ENCODE measurements at places on chromosomes 12 and 14. TPM values are rescaled to one million over a fixed set of nuclear protein-coding genes. Genes with fewer than 3 reads are reported as not detected.

- peak overlapping the region; percentile 45 for H3K27ac ChIP-seq
- peak overlapping the region; percentile 29 for H3K4me3 ChIP-seq
- H3K36me3 ChIP-seq, result peaks cover 14% of the 10 kb centered on the region
- peak; percentile 56 for DNase-seq
Observed at GRCh38 chr14:60862283-60862682, 118.6 kb downstream of the TRMT5 start.

DNA sequence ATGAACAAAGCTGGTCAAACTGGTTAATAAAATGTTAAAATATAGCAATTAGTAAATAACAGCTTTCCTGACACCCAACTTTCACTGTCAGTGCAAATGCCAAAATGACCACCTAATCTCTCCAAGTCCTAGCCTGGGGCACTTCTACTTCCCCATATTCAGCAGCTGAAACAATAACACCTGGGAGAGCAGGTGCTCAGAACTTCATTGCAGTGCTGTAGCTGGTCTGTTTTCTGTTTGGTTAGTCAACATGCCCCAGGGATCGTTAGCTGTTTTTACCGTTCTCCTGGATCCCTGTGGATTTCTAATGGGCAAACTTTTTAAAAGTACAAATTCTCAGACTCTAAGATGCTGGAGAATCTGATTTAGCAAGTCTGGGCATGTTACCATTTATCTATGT, 759.7 kb downstream of the GALC start:
- H3K36me3 ChIP-seq, result peaks cover 2% of the 10 kb centered on the region
- no peak for DNase-seq
- no peaks in the 10 kb centered on the region for H3K4me1 ChIP-seq
- H3K4me3 ChIP-seq, result no peak overlapping the region

GRCh38 chr14:76640923-76641395, 120.3 kb upstream of the VASH1 start:
- H3K4me1 ChIP-seq, result no peaks in the 10 kb centered on the region
- DNase-seq, result no peak
- H3K27ac ChIP-seq, result no peak overlapping the region
- H3K36me3 ChIP-seq, result no peaks in the 10 kb centered on the region
- H3K4me3 ChIP-seq, result no peak overlapping the region
- peaks cover 36% of the 10 kb centered on the region for H3K27me3 ChIP-seq

DNA sequence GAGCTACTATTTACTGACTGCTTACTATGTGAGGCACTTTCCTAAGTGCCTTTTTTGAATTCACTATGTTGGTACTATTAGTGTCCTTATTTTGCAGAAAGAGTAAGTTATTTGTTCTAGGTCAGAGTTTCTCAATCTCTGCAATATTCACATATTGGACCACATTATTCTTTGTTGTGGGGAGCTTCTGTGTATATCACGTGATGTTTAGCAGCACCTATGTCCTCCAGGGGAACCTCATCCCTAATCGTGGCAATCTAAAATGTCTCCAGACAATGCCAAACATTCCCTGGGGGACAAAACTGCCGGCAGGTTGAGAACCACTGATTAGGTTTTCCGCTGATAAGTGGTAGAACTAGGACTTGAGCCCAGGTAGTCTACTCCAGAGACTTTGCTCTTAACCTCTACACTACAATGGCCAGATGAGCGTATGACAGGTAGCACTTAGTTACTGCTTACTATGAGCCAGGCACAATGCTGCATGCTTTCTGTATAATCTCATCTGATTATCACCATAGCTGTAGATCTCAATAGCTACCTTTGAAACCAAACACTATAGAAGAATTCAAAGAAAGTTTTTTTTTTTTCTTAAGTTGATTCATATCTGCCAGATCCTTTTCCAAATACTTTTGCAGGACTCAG, 38.9 kb downstream of the NELL2 start:
- peaks cover 3% of the 10 kb centered on the region for H3K27me3 ChIP-seq
- H3K4me1 ChIP-seq, result no peaks in the 10 kb centered on the region
- DNase-seq, result no peak
- no peak overlapping the region for H3K4me3 ChIP-seq
- H3K36me3 ChIP-seq, result no peaks in the 10 kb centered on the region

GRCh38 chr12:51326698-51327439, 2.9 kb upstream of the BIN2 start:
- no peak for DNase-seq
- H3K27me3 ChIP-seq, result no peaks in the 10 kb centered on the region
- peaks cover 15% of the 10 kb centered on the region for H3K4me1 ChIP-seq
- no peaks in the 10 kb centered on the region for H3K36me3 ChIP-seq
- H3K27ac ChIP-seq, result peak overlapping the region; percentile 17

GRCh38 chr14:38261620-38262019, 5.7 kb upstream of the CLEC14A start:
- no peak overlapping the region for H3K4me3 ChIP-seq
- no peak overlapping the region for H3K27ac ChIP-seq
- no peak for DNase-seq
- peaks cover 52% of the 10 kb centered on the region for H3K27me3 ChIP-seq
- peaks cover 1% of the 10 kb centered on the region for H3K36me3 ChIP-seq
- H3K4me1 ChIP-seq, result no peaks in the 10 kb centered on the region

DNA sequence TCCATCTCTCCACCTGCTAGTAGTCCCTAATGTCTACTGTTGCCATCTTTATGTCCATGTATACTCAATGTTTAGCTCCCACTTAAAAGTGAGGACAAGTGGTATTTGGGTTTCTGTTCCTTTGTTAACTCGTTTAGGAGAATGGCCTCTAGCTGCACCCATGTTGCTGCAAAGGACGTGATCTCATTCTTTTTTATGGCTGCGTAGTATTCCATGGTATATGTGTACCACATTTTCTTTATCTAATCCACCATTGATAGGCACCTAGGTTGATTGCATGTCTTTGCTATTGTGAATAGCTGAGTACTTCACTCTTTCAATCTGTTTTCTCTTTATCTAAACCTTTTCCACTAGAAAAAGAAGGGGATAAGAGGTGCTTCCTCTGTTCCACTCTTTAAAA, 130.0 kb downstream of the TMEM117 start:
- H3K4me3 ChIP-seq, result no peak overlapping the region
- H3K4me1 ChIP-seq, result peaks cover 21% of the 10 kb centered on the region
- no peaks in the 10 kb centered on the region for H3K27me3 ChIP-seq
- H3K27ac ChIP-seq, result no peak overlapping the region
- H3K36me3 ChIP-seq, result peaks cover 24% of the 10 kb centered on the region

DNA sequence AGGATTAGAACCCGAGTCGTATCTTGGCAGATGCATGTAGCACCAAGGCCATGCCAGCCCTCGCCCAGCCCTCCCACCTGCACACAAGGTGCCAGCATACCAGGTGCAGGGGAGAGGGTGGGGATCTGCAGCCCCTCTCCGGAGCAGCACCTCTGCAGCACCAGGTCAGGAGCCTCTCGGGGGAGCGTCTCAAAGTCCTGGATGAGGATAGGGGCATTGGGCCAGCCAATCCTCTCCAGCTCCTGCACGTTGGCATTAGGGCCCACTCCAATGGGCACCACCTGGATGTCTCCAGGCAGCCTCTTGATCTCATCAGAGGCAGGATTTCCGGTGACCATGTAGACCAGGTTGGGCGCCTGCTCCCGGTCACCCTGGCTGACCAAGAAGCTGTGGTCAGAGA, 73.2 kb upstream of the ANO2 start:
- peaks cover 8% of the 10 kb centered on the region for H3K4me1 ChIP-seq
- H3K4me3 ChIP-seq, result no peak overlapping the region
- DNase-seq, result no peak
- H3K27ac ChIP-seq, result no peak overlapping the region

- DNase-seq, result no peak
- no peaks in the 10 kb centered on the region for H3K27me3 ChIP-seq
- peaks cover 13% of the 10 kb centered on the region for H3K4me1 ChIP-seq
- H3K4me3 ChIP-seq, result no peak overlapping the region
- no peak overlapping the region for H3K27ac ChIP-seq
Observed at GRCh38 chr14:91159906-91160305, 46.0 kb downstream of the DGLUCY start.

DNA sequence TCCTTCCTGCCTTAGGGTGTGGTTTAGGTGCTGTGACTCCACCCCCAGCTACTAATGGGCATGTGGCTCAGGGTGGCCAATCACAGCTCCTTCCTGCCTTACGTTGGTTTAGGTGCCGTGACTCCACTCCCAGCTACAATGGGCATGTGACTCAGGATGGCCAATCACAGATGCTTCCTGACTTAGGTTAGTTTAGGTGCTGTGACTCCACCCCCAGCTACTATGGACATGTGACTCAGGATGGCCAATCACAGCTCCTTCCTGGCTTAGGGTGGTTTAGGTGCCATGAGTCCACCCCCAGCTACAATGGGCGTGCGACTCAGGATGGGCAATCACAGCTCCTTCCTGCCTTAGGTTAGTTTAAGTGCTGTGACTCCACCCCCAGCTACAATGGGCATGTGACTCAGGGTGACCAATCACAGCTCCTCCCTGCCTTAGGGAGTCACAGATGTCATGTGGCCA, 163.9 kb downstream of the TBX5 start:
- H3K4me3 ChIP-seq, result no peak overlapping the region
- H3K36me3 ChIP-seq, result no peaks in the 10 kb centered on the region
- H3K27me3 ChIP-seq, result peaks cover 29% of the 10 kb centered on the region
- no peak for DNase-seq

GRCh38 chr12:89156862-89157262, 195.4 kb downstream of the DUSP6 start:
- H3K27ac ChIP-seq, result no peak overlapping the region
- no peaks in the 10 kb centered on the region for H3K36me3 ChIP-seq
- H3K4me3 ChIP-seq, result no peak overlapping the region
- H3K4me1 ChIP-seq, result no peaks in the 10 kb centered on the region

- no peak for DNase-seq
- peak overlapping the region; percentile 84 for H3K27ac ChIP-seq
- H3K27me3 ChIP-seq, result no peaks in the 10 kb centered on the region
Observed at GRCh38 chr12:85076688-85077430, 40.7 kb downstream of the LRRIQ1 start.

DNA sequence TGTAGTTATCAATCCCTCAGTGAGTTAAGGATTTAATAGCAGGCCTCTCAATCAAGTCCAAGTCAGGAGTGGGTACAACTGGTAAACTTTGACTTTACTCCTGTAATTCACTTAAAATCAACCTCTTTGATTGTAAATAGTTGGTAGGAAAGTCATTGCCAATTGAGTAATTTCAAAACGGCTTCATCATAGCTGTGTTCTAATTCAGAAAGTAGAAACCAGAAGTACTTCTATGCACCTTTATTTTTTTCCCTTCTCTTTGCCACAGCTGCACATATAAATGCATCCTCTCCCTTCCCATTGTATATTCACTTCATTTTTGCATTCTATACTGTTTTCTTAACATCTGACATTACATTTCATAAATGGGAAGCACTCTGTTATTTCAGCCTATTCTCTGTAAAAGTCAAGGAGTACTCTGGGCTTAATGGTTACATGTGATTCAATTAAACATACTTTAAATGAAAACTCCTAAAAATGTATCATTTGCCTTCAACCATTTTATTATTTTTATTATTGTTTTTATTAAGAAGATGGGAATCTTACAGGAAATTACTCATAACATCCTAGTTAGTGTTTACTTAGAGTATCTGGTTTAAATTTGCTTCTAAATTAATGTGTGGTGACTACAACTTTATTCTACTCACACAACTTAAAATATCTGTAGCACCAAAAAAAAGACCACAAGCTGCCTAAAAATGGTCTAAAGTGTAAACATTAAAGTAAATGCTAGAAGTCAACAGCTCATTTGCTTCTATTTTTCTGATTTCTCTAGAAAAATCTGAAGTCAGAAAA, 171.2 kb downstream of the CEP128 start:
- peaks cover 18% of the 10 kb centered on the region for H3K4me1 ChIP-seq
- DNase-seq, result no peak
- no peak overlapping the region for H3K4me3 ChIP-seq
- H3K27ac ChIP-seq, result no peak overlapping the region

DNA sequence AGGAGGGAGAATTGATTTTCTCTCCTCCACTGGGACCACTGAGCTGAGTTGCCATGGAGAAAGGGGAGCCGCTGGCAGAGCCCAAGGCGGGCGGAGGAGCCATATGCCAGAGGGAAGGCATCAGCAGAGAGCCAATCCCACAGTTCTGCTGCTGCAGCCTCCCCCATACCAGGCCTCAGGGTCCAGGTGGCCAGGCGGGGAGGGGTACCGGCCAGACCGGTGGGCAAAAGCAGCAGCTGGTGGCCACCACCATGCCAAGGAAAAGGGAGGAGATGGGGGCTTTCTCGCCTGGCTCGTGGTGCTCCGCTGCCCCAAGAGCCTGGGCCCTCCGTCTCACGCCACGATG, 72.8 kb downstream of the PITPNM2 start:
- no peak overlapping the region for H3K4me3 ChIP-seq
- H3K36me3 ChIP-seq, result no peaks in the 10 kb centered on the region
- H3K4me1 ChIP-seq, result peaks cover 16% of the 10 kb centered on the region
- no peak overlapping the region for H3K27ac ChIP-seq

DNA sequence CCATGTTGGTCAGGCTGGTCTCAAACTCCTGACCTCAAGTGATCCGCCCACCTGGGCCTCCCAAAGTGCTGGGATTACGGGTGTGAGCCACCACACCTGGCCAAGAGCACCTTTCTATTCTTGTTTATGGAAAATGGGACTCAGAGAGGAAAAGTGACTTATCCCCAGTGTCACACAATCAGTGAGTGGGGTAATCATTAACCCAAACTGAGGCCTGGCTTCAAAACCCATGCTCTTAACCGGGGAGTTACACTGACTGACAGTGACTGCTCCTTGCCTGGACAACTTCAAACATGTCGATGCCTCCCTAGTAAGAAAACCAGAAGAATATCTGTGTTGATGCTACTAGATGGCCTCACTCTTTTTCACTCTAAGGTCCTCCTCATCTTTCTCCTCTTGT, 7.3 kb downstream of the CLEC7A start:
- no peaks in the 10 kb centered on the region for H3K4me1 ChIP-seq
- H3K36me3 ChIP-seq, result no peaks in the 10 kb centered on the region
- no peaks in the 10 kb centered on the region for H3K27me3 ChIP-seq
- H3K4me3 ChIP-seq, result no peak overlapping the region
- no peak for DNase-seq
- H3K27ac ChIP-seq, result no peak overlapping the region

DNA sequence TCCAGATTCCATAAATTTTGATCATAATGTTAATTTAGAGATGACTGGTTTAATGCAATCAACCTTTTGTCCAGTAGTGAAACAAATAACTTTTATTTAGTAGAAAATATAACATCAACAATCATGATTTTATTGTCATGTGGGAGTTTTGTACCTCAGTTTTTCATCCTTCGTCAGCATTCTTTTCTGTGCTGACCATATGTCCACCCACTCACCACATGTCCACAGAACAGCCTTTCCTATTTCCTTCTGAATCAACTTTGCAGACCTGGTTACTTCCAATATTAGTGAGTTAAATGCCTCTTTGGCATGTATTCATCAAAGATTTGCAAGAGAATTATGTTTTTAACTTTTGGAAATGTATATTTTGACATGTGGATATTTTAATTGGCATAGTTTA, 36.8 kb upstream of the CNTN1 start:
- no peaks in the 10 kb centered on the region for H3K36me3 ChIP-seq
- H3K27me3 ChIP-seq, result no peaks in the 10 kb centered on the region
- H3K4me1 ChIP-seq, result no peaks in the 10 kb centered on the region
- no peak for DNase-seq
- no peak overlapping the region for H3K27ac ChIP-seq

The TGM1 gene
- total RNA-seq, result 9.5 TPM

The CCNB1IP1 gene
- 109 TPM for total RNA-seq

The HPD gene
- total RNA-seq, result not detected

The PPP1R36 gene
- total RNA-seq, result 0.66 TPM

The CEP170B gene
- 28.4 TPM for total RNA-seq
